ENCODE measurements at places on chromosomes 2 and 18.
A peak's percentile ranks its signal among the peaks of the same experiment; 100 is the strongest.

- no peak for DNase-seq
Observed at GRCh38 chr18:76203552-76203951, 291.5 kb downstream of the ZNF516 start.

GRCh38 chr2:223306371-223306770, 254.4 kb downstream of the KCNE4 start:
- DNase-seq = no peak

- no peak for DNase-seq
Observed at GRCh38 chr18:57640236-57640635, 18.6 kb upstream of the NARS1 start.

DNA sequence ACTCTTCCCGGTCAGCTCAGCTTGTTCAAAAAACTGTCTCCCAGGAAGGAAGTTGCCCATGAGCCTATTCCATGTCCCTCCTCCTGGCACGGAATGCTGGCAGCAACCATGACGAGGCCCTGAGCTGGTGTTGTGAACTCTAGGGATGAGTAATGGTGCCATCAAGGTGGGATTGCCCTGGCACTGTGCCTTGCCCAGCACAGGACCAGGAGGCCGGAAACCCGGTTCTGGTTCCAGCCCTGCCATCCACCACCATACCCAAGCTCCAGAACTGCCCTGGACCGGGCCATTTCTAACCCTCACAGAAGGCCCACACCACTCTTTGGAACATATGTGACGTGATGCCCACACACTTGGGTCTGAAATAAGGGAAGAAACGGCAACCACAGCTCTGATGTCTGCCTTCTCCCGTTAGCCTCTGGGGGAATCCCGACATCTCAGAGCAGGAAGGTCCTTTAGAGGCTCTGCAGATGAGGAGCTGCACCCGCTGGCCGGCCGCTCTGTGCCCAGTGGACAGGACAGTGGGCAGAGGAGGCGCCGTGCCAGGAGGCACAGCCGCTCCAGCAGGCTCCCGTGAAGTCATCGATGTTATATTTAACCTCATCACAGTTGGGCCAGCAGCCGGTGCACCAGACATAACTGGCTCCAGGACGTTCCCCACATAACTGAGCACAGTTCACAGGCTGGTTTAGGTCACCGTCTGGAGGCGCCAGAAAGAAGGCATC, 462.1 kb upstream of the ID2 start:
- DNase-seq = no peak

GRCh38 chr2:181790716-181791649, 100.5 kb upstream of the ITPRID2 start:
- DNase-seq = no peak

DNA sequence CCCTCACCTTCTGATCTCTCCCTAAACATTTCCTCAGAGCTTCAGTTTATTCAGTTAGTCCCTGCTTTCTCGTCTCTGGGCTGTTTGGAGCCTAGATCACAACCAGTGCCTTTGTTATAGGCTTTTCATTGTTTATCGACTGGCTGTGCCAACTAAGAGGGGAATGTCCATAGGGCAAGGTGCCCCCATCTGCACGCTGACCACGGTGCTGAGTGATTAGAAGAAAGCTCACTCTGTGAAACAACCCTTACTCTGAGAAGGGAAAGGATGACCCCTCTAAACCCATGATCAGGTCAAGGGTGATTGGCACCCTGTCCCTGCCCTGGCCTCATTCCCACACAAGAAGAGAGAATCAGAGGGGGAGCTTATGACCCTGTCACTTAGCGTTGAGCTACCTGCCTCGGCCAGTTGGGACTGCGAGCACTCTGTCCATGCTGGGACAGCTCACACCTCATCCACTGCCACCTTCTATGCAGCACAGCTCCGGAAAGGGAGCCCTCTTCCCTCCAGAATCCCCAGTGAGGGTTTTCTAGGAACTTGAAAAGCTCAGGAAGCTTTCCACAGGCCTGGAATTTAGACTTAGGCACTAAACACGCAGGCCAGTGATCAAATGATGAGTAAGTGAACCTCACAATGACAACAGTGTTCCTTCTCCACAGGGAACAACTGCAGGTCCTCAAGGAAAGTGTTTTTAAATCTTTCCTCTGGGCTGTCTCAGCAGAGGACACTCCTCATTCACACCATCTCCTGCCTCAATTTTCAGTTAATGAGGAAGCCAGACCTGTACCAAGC, 2.3 kb upstream of the ACTG2 start:
- no peak for DNase-seq

GRCh38 chr2:168373468-168373867, 82.6 kb upstream of the CERS6 start:
- no peak for DNase-seq

DNA sequence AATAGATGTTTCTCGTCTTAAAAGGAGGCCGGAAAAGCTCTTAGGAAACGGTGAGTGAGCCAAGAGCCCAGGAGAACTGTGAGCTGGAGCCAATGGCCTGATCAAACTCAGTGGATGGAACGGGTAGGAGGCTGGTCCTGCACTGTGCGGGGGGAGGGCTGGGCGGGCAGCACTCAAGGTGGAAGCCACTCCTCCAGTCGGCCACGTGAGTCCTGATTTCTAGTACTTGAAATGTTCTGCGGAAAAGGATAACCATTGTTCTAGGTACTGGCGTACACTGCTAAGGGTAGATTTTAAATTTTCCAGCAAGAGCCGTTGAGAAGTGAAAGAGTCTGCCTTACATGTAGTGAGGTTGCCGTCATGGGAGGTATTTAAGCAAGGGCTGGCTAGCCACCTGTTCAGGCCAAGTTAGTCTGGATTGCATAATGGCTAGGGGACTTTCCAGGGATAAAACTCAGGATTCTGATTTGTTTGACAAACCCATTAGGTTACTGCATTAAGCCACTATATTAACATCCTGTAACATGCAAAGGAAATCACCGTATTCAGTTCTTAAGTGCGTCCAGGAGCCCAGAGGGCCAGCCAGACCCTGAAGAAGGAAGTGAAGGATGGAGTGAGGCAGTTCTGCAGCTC, 51.3 kb upstream of the ODC1 start:
- DNase-seq = no peak

DNA sequence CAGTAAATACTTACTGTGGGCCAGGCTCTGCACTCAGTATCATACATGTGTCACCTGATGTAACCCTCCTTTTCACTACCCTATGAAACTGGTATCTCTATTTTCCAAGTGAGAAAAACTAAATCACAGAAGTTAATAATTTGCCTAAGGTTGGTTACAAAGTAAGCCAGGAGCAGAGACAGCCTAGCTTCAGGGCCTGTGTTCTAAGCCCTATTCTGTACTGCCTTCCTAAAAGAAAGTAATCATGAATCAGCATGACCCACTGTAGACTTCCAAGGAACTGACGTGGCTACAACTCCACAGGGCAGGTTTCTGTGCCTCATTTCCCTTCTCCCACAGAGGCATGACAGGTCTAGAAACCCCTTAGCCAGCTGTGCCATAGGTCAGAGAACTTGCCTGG, 14.3 kb downstream of the ZNF142 start:
- DNase-seq = no peak

DNA sequence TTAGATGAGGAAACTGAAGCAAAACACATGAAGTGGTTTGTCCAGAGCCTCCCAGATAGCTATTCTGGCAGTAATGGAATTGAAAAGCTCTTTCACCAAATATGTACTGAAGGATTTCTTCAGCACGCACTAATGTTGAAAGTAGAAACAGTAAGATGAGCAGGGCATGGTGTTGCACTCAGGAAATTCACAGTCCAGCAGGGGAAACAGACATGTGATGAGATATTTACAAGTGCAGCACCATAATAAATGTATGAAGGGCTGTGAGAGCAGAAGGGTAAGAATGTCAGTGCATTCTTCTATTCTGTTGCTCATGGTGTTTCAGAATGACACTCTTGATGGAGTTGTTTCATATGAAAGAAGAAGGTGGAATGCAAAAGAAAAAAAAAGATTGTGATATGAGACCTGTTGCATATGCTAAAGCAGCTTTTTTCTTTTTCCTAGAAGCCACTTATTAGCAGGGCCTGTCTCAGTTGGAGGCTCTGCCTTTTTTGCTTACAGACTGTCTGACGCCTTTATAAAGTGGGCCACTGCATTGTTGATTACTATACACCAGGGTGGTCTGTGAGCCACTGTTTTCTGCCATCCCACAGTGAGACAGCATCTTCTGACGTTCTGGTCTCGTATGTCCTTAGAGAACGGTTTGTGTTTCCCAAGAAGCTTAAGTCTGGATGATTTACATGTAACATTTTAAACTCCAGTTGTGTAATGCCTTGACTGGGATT, 516.9 kb downstream of the ARHGAP15 start:
- DNase-seq = no peak

DNA sequence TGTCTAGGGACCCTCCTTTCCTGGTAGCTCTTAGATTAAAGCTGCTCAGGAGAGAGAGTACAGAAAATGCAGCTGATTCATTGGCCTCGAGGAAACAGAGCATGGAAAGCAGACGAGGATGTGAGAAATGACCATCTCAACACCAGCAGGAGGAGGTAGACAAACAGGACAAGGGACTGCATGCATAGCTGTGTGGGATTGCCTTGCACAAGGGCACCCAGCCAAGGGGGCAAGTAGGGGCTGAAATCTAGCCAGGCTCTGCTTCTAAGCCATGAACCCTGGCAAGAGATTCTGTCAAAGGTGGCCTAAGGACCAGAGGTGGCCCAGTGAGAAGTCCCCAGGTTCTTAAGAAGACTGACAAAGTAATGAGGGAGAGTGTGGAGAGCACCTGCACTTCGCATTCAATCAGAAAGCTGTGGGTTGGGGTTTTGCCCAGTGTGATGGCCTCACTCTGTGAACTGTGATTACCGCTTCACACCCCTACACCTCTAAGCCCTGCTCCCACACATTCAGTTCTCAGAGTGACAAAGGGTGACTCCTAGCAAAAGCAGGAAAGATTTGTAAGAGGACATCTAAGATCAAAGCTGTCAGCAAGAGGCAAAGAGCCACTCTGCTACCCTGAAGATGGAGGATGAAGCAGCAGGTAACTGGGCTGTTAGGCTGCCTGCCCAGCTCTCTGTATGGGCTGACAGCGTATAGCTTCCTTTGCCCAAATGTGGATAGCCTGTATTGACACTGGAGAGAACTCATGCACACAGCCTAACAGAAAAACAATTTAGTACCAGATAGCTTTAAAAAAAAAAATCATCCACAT, 151.3 kb upstream of the PELI1 start:
- no peak for DNase-seq

DNA sequence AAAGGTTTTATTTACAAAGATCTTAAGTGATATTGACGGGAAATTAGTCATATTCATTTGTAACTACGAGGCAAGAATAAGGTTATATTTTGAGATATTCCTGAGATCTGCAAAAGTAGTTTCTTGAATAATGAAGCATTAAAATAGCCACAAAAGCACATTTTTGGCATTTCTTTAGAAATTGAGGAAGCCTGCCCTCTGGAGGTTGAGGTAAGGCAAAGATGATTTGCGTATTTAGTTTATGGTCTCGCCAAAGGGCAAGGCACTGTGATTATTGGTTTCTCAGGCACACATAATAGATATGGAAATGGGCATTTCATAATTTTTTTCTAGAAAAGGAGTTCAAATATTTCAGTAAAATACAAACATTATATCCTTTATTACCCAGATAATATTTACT, 143.7 kb upstream of the RPRM start:
- no peak for DNase-seq

GRCh38 chr2:240568678-240569522, 616 bp downstream of the RNPEPL1 start:
- DNase-seq = no peak

DNA sequence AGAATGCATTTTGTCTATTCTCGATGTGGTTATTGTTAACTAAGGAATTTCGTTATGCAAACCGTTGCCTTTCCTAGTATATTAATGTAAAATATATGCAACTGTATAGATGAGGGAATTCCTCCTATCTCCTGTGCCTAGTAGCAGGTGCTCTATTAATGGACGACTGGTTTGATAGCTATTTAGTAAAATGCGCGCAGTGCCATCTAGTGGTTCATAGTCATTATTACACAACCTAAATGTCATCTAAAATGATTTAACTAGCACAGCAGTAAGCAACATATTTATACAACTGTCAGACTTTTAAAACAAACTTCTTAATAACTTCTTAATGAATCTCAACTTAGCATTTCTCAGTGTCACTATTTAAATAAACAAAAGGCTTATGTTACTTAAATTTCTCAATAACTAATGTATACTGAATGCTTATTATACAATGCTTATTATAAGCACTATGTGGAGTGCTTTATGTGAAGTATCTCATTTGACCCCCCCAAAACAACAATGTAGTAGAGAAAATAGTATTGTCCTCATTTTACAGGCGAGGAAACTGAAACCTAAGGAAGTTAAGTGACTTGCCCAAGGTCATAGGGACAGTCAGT, 77.9 kb downstream of the DTNA start:
- peak; percentile 1 for DNase-seq

GRCh38 chr2:98708396-98709186, 22.3 kb downstream of the MGAT4A start:
- DNase-seq = no peak

- no peak for DNase-seq
Observed at GRCh38 chr2:192809173-192809572, 614.4 kb upstream of the TMEFF2 start.

DNA sequence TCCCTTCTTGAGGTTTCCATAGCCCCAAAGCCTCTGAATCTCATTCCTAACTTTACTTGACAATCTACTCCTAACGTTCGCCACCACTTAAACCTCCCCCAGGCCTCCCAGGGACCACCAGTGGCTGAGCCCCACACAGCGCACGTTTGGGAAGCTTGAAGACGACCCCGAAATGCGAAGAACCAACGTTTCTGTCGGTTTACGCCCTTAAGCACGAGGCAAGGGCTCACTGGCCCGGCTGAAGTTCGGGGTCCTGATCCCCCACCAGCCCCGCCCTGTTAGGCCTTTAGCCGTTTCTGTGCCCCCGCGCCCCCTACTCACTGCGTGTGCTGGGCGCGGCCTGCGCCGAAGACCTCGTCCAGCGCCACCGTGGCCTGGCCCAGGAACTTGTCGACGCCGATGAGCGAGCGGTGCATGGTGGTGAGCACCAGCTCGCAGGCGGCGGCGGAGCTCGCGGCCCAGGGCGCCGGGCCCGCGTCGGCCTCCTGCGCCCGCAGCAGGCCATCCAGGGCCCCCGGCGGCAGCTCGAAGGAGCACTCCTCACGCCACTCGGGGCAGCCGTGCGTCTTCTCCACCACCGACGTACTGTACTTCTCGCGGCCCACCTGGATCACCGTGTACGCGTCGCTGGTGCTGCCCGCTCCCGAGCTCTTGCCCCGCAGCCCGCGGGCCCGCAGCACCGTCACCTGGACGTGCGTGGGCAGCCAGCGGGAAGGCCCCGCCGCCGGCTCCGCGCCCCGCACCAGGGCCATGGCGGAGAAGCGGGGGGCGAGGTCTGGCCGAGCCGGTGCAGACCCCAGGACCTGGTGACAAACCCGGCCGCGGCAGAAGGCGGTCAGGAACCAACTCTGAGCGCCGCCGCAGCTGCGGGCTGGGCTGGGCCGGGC, 479 bp downstream of the RAB11FIP5 start:
- DNase-seq = no peak

- DNase-seq = no peak
Observed at GRCh38 chr2:175004730-175004979, 526 bp downstream of the CHN1 start.

Data from stimulated activated CD4-positive, alpha-beta T cell treated with anti-CD3 and anti-CD28 coated beads, TNF-alpha, amount 100 ng/mL, for 1 hour (primary cell).